Memory B cell (primary cell): ENCODE measurements at places on chromosomes 7 and 10.

DNA sequence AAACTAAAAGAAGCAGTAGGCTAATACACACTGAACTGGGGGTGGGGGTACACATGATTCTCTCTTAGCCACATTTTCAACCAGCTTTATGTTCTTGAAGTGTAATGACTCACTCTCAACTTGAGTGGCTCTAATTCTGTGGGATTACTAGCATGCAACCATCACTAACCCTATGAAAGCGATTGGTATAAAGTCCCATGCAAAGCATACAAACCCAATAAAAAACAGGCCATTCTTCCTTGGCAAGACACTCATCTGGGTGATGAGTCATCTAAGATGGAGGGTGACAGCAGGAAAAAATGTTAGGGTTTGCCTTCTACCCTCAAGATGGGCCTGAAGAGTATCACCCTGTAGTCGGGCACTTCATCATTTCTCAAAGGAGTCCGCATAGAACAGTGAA, 14.9 kb upstream of the PON3 start:
- H3K4me1 ChIP-seq: no peaks in the 10 kb centered on the region
- H3K27ac ChIP-seq: no peak overlapping the region
- no peaks in the 10 kb centered on the region for H3K27me3 ChIP-seq
- no peak overlapping the region for H3K4me3 ChIP-seq
- H3K36me3 ChIP-seq: peaks cover 11% of the 10 kb centered on the region

DNA sequence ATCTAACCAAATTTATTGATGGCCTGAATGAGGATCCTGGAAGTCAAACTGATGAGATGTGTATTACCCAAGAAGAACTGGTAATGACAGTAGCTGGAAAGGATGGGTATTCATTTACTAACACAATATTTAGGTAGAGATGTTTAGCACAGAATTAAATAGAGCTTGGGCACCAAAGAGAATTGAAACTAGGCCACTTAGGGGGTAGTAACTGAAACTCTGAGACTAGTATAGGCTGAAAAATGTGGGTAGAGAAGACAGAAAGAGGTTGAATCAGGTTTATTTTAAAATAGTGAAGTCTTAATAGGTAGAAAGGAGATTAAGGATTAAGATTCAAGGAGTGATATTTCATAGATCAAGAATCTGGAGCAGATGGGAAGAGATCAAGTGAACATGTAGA, 155.8 kb downstream of the MLLT10 start:
- H3K4me1 ChIP-seq: peaks cover 10% of the 10 kb centered on the region
- H3K27me3 ChIP-seq: no peaks in the 10 kb centered on the region
- H3K36me3 ChIP-seq: peaks cover 30% of the 10 kb centered on the region

DNA sequence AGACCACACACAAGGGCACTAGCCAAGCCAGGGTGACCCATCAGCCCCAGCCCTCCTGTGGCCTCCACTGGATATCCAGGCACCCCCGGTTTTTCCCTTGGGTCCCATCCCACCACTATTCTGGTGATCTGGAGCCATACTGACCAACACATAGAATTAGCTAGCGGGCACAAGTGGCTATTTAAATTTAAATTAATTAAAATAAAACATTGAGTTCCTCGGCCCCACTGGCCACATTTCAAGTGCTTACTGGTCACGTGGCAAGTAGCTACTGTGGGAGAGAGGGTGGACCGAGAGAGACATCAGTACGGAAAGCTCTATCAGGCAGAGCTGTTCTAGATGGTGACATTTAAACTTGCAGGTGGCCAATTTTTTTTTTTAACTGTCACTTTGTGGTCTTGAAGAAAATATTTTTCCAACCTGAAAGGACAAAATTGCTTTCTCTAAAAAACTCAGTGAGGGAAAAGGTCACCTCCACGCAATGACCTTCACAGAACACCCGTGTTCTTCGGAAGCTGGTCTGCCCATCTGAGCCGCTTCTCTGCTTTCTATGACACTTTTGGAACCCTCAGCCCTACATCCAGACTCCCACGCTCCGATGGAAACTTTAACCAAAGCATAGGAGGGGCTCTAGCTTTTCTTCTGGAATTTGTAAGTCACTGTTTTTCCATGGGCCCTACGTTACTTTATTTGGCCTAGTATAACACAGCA, 30.0 kb downstream of the HIPK2 start:
- no peak overlapping the region for H3K27ac ChIP-seq
- H3K4me1 ChIP-seq: peaks cover 38% of the 10 kb centered on the region
- no peaks in the 10 kb centered on the region for H3K27me3 ChIP-seq
- no peak for DNase-seq
- peaks cover 6% of the 10 kb centered on the region for H3K36me3 ChIP-seq
- H3K4me3 ChIP-seq: no peak overlapping the region

- no peaks in the 10 kb centered on the region for H3K36me3 ChIP-seq
- no peak overlapping the region for H3K4me3 ChIP-seq
- peaks cover 14% of the 10 kb centered on the region for H3K27me3 ChIP-seq
- H3K4me1 ChIP-seq: no peaks in the 10 kb centered on the region
- DNase-seq: no peak
Measured at GRCh38 chr10:103576862-103577261, 83.4 kb downstream of the NEURL1 start.

- H3K36me3 ChIP-seq: no peaks in the 10 kb centered on the region
- no peaks in the 10 kb centered on the region for H3K4me1 ChIP-seq
Measured at GRCh38 chr10:90125456-90126255, 424.3 kb downstream of the KIF20B start.

- peaks cover 34% of the 10 kb centered on the region for H3K4me1 ChIP-seq
- DNase-seq: no peak
- H3K27ac ChIP-seq: no peak overlapping the region
- H3K4me3 ChIP-seq: no peak overlapping the region
- no peaks in the 10 kb centered on the region for H3K27me3 ChIP-seq
Measured at GRCh38 chr7:21468969-21469368, 41.1 kb downstream of the SP4 start.
